Activated T-helper 17 cell treated with anti-CD3 and anti-CD28 coated beads, Interleukin-2, amount 50 U/mL, for 72 hours (primary cell): ENCODE measurements at places on chromosomes 4 and X.

DNA sequence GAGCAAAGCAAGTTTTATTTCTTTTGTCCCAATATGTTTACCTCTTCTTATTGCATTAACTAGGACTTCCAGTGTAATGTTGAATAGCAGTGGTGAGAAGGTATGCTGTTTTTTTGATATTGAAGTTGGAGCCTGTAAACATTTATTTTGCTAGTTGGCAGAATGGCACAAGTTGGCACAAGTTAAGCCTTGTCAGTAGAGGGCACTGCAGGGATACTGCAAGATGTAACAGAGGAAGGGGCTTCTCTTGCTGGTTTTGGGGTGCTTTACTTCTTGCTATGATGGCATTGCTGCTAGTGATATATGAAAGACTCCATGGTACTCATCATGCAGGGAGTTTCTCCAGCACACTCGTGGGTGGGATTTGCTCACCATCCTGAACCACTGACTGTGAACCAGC, 327.3 kb upstream of the ARX start:
- ATAC-seq, result no peak

DNA sequence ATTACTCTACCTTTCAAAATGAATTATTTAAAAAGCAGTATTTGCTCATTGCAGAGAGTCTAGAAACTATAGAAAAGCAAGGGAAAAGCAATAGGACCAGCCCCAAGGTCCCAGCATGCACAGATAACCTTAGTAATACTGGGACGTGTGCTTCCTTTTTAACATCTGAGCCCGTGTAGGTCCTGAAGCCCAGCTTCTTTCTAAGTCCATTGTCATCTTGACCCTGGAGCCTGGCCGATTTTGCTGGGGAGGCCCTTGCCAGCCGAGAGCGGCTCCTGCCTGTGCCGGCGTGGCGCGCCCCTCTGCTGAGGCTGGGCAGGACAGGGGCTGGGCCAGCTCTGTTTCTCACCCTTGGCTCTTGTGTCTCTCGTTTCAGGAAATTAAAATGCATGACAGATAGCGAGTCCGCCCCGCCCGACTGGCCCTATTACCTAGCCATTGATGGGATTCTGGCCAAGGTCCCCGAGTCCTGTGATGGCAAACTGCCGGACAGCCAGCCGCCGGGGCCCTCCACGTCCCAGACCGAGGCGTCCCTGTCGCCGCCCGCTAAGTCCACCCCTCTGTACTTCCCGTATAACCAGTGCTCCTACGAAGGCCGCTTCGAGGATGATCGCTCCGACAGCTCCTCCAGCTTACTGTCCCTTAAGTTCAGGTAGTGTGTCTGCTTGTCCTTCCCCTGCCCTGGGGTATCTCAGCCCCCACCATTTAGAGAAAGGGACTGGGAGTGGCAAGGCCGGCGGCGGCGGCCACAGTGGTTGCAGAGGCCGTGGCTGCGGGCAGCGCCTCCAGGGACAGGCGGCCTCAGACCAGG, 4.1 kb downstream of the MSANTD1 start:
- no peak for ATAC-seq

DNA sequence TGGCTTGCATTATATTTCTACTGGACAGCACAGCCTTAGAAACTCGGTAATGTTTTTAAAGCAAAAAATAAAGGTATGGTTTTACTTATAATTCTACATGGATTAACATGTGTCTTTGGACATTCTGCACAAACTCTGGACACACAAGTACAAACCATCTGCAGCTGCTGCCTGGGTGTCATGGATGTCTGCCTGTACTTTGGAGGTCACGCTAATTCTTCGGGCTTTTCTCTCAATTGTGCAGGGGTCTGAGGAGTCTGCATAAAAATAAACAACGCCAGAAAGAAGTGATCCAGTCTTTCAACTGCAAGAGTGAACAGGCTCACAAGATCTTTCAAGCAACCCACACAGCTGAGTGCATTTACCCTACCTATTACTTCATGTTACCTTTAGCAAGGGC, 55.2 kb downstream of the TAB3 start:
- ATAC-seq, result no peak

DNA sequence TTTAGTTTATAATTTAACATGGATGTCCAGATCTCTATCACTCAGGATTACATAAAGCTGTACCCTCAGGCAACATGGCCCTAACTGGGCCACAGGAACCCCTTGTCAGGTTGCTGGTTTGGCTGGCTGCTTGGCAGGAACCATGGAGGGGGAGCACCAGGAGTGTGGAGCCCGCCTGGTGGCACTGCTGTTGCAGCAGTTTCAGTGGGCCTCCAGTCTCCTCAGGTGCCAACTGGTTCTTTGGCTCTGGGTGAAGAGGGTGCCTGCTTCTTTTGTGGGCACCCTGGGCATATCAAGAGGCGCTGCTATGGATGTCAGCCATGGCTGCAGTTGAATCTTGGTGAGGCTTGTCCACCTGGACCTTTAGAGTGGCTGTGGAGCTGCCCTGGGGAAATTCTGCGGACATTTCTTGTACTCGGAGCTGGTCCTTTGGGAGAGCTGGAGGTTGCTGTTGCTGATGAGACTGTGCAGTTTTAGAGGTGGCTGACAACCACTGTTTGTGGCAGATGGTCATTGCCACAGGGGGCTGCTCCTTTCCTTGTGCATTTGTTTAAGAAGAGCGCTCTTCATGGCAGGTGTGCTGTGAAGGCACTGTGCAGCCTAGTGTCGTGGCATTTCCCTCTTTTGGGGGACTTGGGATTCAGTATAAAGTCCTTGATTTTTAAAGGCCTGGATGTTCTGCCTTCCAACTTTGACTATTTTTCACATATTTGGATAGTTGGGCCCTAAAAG, 10.3 kb upstream of the SMIM14 start:
- no peak for ATAC-seq

GRCh38 chrX:111047575-111047974, 48.4 kb upstream of the PAK3 start:
- no peak for ATAC-seq

DNA sequence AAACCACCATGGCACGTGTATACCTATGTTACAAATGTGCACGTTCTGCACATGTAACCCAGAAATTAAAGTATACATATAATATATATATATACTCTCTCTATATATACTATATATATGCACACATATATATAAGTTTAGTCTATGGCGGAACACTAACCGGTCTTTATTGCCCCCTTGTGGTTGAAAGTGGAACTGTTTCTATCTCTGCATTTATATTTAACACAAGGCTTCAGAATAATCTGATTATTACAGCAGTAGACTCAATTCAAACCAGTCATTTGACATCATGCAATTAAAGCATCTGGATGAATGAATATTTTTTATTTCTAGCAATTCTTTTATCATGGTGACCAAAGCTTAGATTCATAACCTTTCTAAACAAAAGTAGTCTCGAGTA, 14.6 kb downstream of the RAB9B start:
- peak; percentile 44 for ATAC-seq

- ATAC-seq, result no peak
Measured at GRCh38 chrX:8455557-8455956, 9.1 kb upstream of the VCX3B start.

GRCh38 chr4:140153718-140154571, at the start of gene MAML3:
TSS of gene MAML3 (minus strand) at chr4:140154184. CDS start at chr4:140153327, 857 bp downstream.
- peak; percentile 29 for ATAC-seq

- peak; percentile 67 for ATAC-seq
Measured at GRCh38 chrX:23662187-23662586, 5.1 kb upstream of the PRDX4 start.

DNA sequence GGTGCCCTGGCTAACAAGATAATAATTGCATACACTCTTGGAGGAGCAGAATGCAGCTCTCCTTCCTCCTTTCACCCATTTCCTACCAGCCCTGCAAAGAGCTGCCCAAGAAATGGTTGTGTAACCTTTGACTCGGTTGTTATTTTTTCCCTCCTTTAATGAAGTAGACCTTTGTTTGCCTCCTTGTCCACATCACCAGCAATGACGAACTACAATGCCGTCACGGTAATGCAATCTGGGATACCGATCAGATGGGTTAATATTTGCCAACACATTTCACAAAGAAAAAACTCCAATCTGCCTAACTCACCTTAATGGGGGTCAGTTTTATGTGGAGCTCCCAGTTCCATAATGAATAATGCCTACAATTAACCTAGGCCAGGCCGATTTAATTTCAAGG, 32.0 kb downstream of the GPRIN3 start:
- ATAC-seq, result no peak

- no peak for ATAC-seq
Measured at GRCh38 chr4:112225157-112225556, 6.4 kb upstream of the AP1AR start.

- no peak for ATAC-seq
Measured at GRCh38 chrX:14529290-14529989, at the start of gene GLRA2. TSS of gene GLRA2 (plus strand) at chrX:14529536. CDS start at chrX:14530058, 522 bp downstream.

GRCh38 chr4:157270108-157270507, 49.6 kb downstream of the GRIA2 start:
- no peak for ATAC-seq

GRCh38 chrX:154712781-154713740, 37.8 kb downstream of the GAB3 start:
- ATAC-seq, result peak; percentile 96

- ATAC-seq, result no peak
Measured at GRCh38 chr4:186771624-186772023, 48.0 kb upstream of the FAT1 start.

- no peak for ATAC-seq
Measured at GRCh38 chr4:112416464-112416863, 99.5 kb downstream of the NEUROG2 start.

DNA sequence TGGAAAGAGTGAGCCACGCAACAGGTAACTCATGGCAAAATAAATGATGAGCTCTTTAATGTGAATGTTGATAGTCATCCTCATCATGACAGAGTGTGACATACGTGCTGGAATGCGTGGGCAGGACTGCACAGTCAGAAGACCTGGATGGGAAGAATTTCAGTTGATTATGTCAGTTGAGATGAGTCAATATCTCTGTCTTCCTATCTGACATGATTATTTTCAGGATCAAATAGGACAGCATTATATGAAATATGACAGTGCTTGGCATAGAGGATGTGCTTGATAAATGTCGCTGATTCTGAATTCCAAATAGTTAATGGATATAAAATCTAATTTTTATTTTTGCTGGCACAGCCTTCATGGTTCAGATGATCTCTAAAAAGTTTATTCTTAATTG, 95.1 kb downstream of the IL15 start:
- ATAC-seq, result no peak

DNA sequence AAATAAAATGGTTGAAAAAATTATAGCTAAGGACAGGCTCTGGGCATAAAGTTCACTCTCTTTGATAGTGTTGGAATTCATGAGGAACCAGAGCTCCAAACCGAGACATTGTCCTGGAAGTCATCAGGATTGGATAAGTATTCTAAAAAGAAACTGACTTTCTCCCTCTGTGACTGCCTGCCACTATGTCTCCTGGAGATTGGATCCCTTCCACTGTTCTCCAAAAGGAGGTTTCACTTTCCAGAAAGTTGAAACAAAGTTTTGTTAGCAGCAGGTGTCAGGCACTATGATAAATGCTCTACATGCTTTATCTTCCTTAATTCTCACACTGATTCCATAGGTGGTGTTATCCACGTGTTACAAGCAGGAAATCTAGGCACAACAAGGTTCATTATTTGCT, 16.8 kb downstream of the BANK1 start:
- no peak for ATAC-seq

DNA sequence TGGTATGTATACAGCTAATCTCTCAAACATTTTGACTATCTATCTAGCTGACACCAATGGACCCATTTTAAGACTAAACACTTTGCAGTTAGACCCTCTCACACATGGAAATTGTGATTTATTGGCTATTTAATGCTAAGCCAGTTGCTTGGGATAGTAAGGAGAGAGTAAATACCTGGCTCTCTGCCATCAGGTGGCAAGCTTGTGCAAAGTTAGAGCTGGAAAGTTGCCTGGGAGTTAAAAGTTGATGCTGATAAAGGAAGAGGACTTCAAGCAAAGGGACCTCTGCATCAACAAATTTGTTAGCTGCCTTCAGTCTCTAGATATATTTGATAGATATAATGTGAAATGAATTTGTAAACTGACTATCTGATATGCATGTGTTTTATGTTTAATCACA, 61.1 kb downstream of the PACRGL start:
- ATAC-seq, result no peak

GRCh38 chr4:6568689-6569332, 6.2 kb upstream of the MAN2B2 start:
- peak; percentile 51 for ATAC-seq

DNA sequence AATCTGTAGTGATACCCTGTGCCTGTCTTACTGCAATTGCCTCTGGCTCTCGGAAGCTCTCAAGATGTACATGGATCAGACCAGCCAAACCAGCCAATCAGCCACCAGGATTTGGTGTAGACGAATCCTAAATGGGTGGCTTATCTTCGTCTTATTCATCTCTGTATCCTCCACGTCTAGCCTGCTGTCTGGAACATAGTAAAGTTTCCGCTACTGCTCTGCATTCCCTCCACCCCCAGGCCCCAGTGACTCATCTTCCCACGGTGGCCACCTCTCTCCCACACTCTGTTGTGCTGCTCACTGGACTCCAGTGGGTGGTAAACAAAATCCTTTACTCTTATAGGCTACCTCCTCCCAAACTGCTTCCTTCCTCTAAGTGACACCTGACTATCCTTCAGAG, 37.8 kb downstream of the SEPTIN6 start:
- peak; percentile 97 for ATAC-seq

DNA sequence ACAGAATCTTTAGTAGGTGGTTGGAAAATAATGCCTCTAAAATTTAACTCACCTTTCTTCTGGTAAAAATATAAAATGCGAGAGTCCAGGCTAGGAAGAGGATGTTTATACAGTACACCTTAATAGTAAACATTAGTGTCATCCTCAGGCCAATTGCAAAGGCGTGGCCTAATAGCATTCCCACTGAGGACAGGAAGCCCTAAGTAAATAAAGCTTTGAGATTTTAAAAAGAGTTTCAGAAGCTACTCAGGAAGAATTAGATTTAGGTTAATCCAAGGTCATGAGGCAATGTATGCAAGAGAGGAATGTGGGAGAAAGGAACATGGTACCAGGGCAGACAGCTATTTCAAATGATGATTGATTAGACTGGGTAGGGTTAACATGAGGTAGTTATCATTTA, 49.5 kb downstream of the RPGR start:
- no peak for ATAC-seq

DNA sequence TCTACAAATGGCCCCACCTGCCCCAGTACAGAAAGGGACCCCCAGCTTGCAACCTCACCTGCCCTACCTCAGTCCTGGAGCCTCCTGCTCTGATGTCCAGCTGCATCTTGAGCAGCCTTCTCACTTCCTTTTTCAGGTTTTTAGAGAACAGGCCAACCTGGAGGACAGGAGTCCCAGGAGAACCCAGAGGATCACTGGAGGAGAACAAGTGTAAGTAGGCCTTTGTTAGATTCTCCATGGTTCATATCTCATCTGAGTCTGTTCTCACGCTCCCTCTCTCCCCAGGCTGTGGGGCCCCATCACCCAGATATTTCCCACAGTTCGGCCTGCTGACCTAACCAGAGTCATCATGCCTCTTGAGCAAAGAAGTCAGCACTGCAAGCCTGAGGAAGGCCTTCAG, 3.6 kb downstream of the MAGEA11 start:
- ATAC-seq, result no peak

DNA sequence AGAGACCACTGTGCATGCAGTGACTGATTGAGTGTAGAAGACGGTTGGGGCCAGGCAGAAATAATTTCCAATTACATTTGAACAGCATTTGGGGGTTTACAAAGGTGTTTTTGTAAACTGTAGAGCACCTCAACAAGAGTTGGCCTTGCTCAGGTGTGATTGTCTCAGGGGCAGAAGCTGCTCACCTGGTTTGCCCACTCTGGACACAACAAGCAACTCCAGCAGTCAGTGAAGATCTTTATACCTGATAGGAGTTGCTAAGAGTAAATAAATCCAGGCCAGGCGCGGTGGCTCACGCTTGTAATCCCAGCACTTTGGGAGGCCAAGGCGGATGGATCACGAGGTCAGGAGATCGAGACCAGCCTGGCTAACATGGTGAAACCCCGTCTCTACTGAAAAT, 221.3 kb downstream of the RAB28 start:
- no peak for ATAC-seq

GRCh38 chr4:52894443-52894842, 32.3 kb downstream of the RASL11B start:
- no peak for ATAC-seq
